ENCODE measurements at places on chromosomes 3 and 15.
A peak's percentile ranks its signal among the peaks of the same experiment; 100 is the strongest.

DNA sequence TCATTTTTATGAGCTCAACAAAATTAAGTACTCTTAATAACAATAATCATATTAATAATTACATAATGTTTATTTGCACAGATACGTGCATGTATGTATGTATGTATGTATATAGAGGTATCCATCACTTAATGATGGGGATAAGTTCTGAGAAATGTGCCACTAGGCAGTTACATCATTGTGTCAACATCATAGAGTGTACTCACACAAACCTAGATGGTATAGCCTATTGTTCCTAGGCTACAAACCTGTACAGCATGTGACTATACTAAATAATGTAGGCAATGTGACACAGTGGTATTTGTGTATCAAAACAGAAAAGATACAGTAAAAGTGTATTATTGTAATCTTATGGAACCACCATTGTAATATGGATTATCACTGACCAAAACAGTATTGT is 874.7 kb upstream of the GBE1 start:
- peak; percentile 65 for DNase-seq

DNA sequence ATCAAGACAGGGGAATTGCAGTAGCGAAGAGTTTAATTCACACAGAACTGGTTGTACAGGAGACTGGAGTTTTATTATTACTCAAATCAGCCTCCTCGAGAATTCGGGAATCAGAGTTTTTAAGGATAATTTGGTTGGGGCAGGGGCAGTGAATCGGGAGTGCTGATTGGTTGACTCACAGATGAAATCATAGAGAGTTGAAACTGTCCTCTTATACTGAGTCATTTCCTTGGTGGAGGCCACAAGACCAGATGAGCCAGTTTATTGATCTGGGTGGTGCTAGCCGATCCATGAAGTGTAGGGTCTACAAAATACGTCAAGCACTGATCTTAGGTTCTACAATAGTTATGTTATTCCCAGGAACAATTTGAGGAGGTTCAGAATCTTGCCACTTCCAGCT is 5.3 kb upstream of the ZNF770 start:
- peak; percentile 39 for DNase-seq

- DNase-seq: peak; percentile 17
Measured at GRCh38 chr3:195035345-195036202, 235.4 kb downstream of the XXYLT1 start.

- no peak for DNase-seq
Measured at GRCh38 chr15:62649793-62650420, 392.6 kb upstream of the TPM1 start.

DNA sequence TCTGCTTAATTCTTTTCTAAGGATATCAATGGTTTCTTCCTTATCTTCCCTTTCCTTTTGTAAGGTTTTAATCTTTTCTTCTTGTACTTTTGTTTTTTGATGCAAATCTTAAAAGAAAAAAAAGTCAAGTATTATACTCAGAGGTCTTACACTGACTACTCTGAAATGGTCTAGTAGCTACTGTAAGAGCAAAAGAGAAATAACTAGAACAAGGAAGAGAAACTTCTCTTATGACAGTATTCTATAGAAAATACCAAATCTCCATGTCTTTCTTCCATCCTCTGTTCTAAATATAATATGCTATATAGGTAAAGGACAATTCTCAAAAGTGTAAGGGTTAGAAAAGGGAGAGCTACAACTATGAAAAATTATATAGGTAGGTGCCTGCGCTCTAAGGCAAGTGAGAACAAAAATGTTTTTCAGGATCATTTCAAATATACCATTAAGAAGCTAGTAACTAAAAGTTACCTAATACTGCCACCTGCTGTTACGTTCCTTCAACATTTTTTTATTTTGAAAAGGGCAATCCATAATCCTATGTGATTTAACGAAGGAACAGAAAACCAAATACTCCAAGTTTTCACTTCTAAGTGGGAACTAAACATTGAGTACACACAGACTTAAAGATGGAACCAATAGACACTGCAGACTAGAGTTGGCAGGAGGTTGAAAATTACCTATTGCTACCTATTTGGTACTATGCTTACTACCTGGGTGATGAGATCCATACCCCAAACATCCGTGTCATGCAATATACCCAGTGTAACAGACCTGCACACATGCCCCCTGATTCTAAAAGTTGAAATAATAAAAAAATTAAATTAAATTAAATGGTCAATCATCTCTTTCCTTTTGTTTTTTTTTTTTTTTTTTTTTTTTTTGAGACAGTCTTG is 36.7 kb downstream of the CIP2A start:
- peak; percentile 67 for DNase-seq

DNA sequence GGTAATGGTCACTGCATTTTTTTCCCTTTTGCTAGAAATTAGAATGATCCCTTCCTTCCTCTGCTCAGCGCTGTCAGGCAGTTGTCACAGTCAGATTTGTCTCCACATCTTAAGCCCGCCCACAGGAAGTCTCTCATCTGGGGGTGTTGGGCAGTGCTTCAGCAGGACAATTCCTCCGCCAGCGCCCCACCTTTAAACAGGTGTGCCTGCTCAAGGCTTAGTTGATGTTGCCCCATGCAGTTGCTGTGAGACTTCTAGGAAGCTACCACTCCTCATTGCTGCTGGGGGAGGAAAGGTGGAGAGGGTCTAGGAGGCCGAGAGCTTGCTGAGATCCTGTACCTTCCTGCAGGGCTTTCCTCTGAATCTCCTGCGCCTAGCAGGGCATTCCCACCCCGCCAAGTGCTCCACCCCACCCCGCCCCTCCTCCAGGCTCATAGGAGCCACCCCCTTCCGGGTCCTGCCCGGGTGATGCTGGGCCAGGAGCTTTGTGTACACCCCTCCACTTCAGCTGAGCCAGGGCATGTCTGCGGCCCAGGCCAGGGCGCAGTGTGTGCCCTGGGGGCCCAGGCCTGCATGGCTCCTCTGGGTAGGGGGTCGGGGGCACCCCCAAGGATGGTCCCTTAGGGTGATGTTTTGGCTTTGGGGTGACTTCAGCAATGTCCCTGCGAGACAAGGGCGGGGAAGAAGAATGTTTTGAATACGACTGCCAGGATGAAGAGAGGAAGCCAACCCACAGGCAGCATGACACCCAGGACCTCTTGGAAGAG is 68.7 kb downstream of the TRAK1 start:
- DNase-seq: no peak

- peak; percentile 61 for DNase-seq
Measured at GRCh38 chr3:60294181-60294580, 957.1 kb downstream of the FHIT start.

- no peak for DNase-seq
Measured at GRCh38 chr15:88707771-88708654, 69.2 kb downstream of the ISG20 start.

DNA sequence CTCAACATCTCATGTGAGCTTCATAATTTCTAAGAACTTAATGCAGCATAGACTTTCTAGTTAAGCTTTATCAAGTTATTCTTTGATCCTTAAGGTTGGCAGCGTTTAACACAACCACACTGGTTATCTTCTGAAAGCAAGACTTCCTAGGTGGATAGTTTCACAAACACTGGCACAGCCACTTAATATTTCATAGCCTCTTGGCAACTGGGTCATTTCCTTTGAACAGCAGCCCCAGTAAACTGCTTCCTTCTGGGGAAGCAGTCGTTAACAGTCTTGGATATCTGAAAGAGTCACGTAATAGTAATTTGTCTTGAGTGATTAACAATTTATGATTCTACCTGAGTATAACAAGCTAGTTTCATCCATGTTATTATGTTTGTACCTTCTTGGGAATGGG is 45.9 kb upstream of the ABHD10 start:
- no peak for DNase-seq

DNA sequence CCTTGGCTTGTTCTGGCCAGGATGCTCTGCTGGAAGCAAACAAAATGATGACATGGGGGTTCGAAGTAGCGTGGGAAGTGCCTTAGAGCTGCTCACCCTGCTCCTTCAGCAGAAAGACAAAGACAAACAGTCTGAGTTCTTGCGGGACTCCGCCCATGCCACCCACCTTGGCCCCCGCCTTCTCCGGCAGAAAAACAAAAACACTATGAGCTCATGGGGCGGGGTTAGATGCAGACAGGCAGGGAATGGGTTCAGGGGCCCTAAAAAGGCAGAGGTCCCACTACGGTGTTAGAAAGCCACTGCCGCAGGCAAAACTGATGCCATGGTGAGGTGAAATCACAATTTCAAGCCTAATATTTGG is 9.7 kb upstream of the NCKIPSD start:
- DNase-seq: no peak

- DNase-seq: no peak
Measured at GRCh38 chr3:43117257-43117656, 11.4 kb upstream of the POMGNT2 start.

DNA sequence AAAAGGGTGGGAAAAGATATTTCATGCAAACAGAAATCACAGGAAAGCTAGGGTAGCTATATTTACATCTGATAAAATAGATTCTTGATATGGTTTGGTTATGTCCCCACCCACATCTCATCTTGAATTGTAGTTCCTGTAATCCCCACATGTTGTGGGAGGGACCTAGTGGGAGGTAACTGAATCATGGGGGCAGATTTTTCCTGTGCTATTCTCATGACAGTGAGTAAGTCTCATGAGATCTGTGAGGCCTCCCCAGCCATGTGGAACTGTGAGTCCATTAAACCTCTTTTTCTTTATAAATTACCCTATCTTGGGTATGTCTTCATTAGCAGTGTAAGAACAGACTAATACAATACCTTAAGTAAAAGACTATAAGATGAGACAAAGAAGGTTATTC is 558.1 kb downstream of the RSL24D1 start:
- no peak for DNase-seq

DNA sequence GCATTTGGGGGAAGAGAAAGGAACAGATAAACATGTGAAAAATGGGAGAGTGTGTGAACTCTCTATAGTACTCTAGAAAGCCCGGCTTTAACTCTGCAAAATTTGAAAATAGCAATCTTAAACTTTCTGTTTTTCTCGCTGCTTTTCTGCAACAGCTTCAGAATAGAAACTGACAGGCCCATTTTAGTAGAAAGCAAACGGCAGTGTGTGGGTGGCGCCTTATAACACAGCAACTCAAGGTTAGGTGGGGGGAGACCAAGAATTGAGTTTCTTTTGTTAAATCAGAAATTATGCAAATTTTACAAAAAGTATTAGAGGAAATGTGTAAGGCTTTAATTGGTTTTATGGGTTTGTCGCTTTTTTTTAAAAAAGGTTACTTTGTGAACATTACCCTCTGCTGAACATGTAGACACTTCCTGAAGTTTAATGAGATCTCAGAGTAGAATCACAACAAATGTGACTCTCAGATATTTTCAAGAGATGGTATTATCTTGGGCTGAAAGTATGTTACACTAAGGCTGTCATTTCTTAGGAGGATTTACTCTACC is 107.0 kb downstream of the PTPRG start:
- DNase-seq: no peak

DNA sequence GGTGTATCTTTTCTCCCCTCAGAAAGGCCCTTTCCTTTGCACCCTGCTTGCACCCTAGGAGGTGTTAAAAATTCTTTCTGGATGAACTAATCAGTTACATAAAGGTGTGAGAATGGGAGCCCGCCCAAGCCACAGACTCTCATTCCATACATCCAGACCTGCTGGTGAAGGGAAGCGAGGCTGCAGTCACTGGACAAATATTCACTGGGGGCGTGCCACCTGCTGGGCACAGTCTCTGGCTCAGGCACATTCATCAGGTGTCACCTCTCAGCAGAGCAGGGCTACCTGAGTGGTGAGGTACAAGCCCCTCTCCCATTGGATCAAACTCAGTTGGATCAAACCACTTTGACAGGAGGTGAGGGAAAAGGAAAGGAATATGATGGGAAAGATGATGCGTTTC is 52.0 kb downstream of the NTRK3 start:
- DNase-seq: no peak

- no peak for DNase-seq
Measured at GRCh38 chr3:179309225-179310078, 13.4 kb upstream of the ZNF639 start.

DNA sequence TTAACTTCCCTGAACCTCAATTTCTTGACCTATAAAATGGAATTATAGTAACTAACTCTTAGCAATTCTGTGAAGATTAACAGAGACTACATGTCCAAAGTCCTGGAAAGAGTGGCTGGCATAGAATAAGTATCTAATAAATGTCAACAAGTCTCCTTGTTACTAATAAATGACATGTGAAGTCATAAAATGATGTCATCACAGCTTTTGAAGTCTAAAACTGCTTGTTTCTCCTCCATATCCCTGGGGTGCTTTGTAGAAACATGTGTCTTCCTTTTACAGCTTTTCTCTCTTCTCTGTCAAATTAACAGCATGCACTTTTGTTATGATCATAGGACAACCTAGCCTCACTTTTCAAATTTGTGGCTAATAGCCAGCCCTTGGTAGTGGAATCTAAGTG is 510.2 kb downstream of the NTRK3 start:
- DNase-seq: no peak

DNA sequence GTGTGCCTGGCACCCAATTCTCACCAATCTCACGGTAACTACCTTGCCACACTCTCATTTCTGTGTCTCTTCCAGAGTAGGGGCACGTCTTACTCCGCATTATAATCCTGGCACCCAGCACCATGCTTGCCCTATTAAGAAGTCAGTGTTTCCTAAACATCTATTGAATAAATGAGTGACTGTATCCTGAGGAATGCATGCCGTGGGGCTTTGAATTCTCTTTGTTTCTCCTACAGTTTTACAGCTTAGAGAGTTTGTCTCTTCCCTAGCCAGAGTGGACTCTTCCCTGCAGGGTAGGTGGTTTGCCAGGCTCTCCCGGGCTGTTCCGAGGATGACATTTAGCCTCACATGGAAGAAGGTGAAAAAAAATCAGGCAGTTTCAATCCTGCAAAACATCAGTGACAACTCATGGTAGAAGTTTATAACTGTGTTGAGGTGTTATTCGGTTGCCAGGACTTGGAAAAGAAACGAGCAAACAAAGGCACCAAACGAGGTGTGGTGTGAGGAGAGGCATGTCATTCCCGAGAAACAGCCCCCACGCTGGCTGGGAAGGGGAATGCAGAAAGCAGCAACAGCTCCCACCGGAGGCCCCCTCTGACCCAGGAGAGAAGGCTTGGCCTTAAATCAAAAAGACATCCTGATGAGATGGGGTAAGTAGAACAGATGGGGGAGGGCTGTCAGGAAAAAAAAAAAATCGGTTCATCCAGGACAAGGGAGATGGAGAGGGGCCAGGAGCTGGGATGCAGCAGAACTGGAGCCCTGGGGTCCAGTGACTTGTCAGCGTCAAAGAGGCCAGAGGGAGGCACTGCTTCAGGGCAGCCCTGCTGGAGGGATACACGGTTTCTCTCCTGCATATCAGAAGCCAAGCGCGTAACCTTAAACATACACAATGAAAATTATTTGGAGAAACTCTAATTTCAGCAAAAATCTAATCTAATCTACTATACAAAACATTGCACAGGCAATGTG is 168.4 kb upstream of the ARRDC4 start:
- DNase-seq: no peak

DNA sequence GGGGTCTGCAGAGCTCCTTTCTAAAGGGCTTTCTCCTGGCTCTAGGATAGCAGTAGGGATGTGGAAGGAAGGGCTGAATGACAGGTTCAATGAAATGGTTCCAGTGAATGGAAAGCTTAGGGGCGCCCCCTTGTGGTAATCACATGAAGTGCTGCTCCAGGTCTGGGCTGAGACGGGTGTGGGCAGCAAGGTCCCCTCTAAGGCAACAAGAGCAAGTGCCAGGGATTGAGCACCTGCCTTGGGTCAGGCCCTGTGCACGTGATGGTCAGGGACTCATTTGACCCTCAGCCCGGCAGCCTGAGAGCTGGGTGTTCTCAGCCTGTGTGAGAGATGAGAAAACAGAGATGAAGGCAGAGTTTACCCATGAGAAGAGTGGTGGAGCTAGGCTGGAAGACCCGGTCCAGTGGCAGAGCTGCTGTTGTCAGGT is 12.1 kb upstream of the CX3CR1 start:
- DNase-seq: peak; percentile 62

Data from DMS53 (cell line).